ENCODE measurements at places on chromosomes 3 and 15. TPM values are rescaled to one million over a fixed set of nuclear protein-coding genes. Genes with fewer than 3 reads are reported as not detected.

Gene ABCF3
- 49.4 TPM for total RNA-seq

Gene CCDC39
- 0.27 TPM for total RNA-seq

Gene ROPN1
- total RNA-seq: not detected

Gene DUOXA2
- total RNA-seq: not detected

Gene KAT2B
- total RNA-seq: 14.3 TPM

Gene SEMA3G
- not detected for total RNA-seq

Gene LRRC31
- not detected for total RNA-seq

Gene SGO1
- total RNA-seq: 14.5 TPM

Gene FAM98B
- total RNA-seq: 6.5 TPM

Gene ARGFX
- total RNA-seq: not detected

Gene CCR9
- not detected for total RNA-seq

Gene GAP43
- 3.4 TPM for total RNA-seq

Gene FAM81A
- total RNA-seq: 2.6 TPM

Gene TICRR
- 0.33 TPM for total RNA-seq

Gene CIP2A
- 7.1 TPM for total RNA-seq

Gene EPHB1
- 1.2 TPM for total RNA-seq

Gene LRRN1
- total RNA-seq: 1.7 TPM

Gene DCLK3
- total RNA-seq: not detected

Gene CORO2B
- total RNA-seq: 8.1 TPM

Gene CX3CR1
- not detected for total RNA-seq

Gene LRRC15
- total RNA-seq: 10.0 TPM

Data from fibroblast of the aortic adventitia (primary cell).